ENCODE measurements at places on chromosomes 3 and 15.

DNA sequence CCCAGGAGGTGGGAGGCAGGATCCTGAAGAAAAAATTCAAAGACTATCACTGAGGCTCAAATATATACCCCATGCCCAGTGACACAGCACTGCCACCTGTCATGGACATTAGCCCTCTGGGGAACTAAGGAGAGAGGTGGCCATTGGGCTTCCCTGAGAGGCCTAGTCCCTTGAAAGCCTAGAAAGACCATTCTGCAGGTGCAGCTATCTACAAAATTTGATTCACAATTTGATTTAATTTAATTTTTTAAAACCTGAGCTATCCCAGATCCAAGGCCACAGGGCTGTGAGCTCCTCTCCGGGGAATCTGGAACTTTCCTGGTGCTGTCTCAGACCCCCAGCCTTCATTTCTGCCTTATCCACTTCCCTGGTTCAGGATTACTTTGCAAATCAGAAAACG lies 16.9 kb upstream of the KLHL24 start:
- DNase-seq, result no peak

DNA sequence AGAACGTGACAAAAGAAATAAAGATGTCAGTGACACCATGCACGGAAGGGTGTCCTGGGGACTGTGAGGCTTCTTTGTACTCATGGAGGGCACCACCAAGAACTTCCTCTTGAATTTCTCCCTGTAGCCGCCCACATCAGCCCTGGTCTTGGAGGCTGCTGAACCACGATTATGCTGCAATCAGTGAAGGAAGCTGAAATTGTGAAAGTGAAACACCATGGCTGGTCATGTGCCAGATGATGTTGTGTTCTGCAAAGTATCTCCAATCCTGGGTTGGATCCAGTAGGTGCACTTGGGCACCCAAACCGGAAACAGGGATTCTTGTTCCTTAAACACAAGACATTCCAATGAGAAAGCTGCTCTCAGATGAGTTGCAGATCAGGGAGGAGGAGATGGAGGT lies 104.4 kb upstream of the GOLGA6L6 start:
- DNase-seq, result no peak

- DNase-seq, result no peak
Observed at GRCh38 chr3:14691239-14691638, 16.3 kb downstream of the C3orf20 start.

DNA sequence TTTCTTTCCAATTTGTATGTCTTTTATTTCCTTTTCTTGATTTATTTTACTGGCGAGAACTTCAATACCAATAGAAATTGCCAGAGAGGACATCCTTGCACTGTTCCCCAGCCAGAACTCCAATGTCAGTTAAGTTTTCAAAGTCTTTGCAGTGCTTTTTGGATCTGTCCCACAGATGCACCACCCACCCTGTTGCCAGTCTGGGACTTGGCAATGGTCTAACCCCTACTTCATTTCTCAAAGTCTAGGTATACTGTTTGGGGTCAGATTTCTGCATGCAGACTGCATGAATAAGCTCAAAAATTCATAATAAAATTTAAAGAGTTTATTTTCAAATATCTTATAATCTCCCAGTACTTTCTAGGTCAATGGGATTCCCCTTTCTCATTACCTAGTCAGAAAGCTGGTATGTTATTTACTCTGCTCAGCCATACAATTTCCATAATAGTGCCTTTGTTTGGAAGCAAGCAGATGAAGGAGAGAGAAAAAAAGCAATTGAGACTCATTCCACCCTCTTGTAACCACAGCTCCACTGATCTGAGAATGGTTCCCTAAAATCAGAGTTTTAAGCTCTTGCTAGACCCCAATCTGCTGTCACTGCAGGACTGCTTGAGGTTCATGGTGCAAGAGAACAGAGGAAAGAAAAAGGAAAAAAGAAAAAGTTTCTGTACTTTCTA lies 125.9 kb upstream of the PLXND1 start:
- DNase-seq, result no peak

DNA sequence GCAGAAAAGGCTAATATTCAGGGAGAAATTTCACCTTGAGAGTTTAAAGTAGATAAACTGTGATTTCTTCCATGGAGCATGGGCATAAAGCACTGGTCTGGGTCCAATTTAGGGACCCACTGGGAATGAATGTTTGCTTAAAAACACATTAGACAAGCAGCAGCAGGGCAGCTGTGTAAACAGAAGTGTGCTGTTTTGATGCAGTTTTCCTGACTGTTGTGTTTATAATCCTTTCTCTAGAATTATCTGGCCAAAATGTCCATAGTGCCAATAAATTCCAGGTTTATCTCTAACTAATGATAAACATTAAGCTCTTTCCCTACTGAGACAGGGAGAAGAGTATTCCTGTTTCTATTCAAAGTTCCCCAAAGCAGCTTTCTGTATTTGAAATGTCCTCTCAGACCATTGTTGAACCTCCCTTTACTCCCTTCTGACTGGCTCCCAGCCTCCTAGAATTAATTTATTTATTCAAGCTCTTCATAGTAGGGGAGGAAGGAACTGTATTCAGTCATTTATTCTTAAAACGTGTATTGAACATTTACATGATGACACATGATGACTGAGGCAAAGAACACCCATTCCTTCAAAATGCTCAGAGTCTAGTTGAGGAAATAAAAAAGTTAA lies 7.0 kb upstream of the TM4SF18 start:
- no peak for DNase-seq

GRCh38 chr15:34717729-34718128 lies 37.1 kb downstream of the GJD2 start:
- DNase-seq, result no peak

DNA sequence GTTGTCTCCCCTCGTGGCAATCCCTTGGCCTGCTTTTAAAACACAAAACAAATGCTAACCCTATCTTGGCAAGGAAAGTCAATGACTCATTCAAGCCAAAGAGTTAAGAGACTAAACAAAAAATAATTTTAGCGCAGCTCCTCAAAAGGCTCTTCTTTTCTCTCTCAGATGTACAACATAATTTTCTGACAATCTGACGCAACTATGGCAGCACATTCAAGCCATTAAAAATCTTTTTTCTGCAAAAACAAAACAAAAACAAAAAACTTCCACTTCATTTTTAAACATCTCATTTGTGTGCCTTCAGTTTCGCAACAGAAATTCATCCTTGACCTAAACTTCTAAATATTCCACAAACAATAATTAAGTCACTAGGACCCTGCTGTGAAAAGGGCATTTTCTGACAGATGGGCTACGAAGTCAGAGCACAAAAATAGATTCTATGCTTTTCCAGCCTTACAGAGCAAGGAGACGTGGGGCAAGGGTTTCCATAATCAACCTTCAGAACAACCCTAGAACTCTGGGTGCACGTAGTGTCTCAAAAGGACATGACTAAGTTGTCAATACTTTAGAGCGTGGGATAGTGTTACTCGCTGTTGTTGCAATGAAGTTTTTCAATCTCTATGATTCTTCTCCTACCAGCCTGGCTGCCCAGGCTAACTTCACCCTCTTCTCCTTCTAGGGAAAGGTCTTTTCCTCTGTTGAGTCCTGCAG lies 84.3 kb downstream of the MB21D2 start:
- DNase-seq, result no peak
